Fibroblast of lung (primary cell): ENCODE measurements at places on chromosomes 6 and 20. TPM values are rescaled to one million over a fixed set of nuclear protein-coding genes. Genes with fewer than 3 reads are reported as not detected.

ROS1 gene
- total RNA-seq = under 0.01 TPM in 2 replicates

ELOVL4 gene
- total RNA-seq = 4.6 and 6.4 TPM in 2 replicates

TP53TG5 gene
- under 0.01 TPM in 1 of 2 replicates, not detected in the other for total RNA-seq

WFDC10B gene
- total RNA-seq = not detected in 2 replicates

SEMG2 gene
- not detected in 2 replicates for total RNA-seq
